Stimulated activated CD4-positive, alpha-beta T cell treated with anti-CD3 and anti-CD28 coated beads, Interleukin-15, amount 100 ng/mL, for 1 hour (primary cell): ENCODE measurements at places on chromosomes 6 and 20.

GRCh38 chr6:75932067-75932466, 140.4 kb downstream of the IMPG1 start:
- DNase-seq = no peak

DNA sequence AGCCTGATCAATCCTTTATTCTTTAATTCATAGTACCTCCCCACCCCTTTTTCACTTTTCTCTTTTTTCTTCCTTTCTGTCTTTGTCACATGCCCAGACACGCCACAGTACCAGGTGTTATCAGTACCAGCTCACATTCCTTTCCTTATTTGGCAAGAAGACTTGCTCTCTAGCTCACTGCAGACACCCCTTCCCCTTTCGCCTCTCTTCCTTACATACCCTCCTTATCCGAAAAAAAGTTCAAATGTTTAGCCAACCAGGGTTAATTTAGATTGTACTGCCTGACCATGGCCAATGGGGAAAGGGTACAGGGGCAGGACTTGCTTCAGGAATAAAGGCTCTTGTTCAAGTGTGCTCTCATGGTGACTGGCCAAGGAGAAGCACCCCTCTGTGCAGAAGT, 9.3 kb upstream of the SIRPB2 start:
- no peak for DNase-seq

DNA sequence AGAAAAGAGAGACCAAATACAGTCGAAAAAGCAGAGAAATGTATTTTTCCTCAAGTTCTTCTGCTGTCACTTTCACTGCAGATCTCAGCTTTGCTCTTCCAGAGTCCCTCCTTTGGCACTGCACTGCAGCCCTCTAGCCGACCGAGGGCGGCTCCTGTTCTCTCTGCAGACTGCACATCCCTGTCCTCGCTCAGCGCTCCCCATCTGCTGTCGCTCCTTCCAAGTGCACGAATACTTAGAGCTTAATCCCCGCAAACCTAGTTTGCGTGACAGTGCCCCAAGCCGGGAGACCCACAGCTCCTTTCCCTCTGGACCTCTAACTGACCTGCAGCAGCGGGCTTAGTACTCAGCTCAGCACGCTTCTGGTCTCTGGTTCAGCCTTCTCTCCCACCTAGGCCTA, 15.2 kb downstream of the RPP21 start:
- DNase-seq = no peak

DNA sequence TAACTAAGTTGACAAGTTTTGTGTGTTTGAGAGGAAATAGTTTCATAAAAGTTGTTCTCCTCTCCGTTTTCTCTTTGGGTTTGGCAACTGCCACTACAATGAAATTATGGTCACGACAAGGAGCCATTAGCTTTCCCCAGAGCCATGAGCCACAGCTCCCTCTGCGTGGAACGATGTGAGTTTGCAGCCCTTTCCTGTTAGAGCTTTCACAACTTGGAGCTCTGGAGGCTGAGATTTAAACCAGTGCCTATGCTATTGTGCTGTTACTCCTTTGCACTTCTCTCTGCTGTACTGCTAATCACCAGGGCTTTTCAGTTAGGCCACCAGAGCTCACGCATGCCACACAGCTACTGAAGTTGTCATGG, 29.3 kb upstream of the TXNDC5 start:
- no peak for DNase-seq

- DNase-seq = no peak
These were observed 10.1 kb downstream of the SLC22A2 start for GRCh38 chr6:160248538-160248937.
